ENCODE measurements at places on chromosomes 13 and 19. TPM values are rescaled to one million over a fixed set of nuclear protein-coding genes. Genes with fewer than 3 reads are reported as not detected.

SEMA6B gene
- 0.35 TPM for total RNA-seq

SIGLEC8 gene
- not detected for total RNA-seq

LRRC4B gene
- total RNA-seq: not detected

NUMBL gene
- total RNA-seq: 18.9 TPM

ARHGEF1 gene
- 63.1 TPM for total RNA-seq

VN1R2 gene
- not detected for total RNA-seq

SSC5D gene
- total RNA-seq: not detected

VAV1 gene
- 2.3 TPM for total RNA-seq

ZNF560 gene
- not detected for total RNA-seq

PRTN3 gene
- total RNA-seq: not detected

FGF21 gene
- total RNA-seq: not detected

CASP14 gene
- total RNA-seq: not detected

THSD1 gene
- total RNA-seq: 7.9 TPM

NR2F6 gene
- 121 TPM for total RNA-seq

TEX29 gene
- total RNA-seq: not detected

ACTMAP gene
- 2.5 TPM for total RNA-seq

Measured in airway epithelial cell (primary cell).